ENCODE measurements at places on chromosomes 1 and 21. TPM values are rescaled to one million over a fixed set of nuclear protein-coding genes. Genes with fewer than 3 reads are reported as not detected.

DNA sequence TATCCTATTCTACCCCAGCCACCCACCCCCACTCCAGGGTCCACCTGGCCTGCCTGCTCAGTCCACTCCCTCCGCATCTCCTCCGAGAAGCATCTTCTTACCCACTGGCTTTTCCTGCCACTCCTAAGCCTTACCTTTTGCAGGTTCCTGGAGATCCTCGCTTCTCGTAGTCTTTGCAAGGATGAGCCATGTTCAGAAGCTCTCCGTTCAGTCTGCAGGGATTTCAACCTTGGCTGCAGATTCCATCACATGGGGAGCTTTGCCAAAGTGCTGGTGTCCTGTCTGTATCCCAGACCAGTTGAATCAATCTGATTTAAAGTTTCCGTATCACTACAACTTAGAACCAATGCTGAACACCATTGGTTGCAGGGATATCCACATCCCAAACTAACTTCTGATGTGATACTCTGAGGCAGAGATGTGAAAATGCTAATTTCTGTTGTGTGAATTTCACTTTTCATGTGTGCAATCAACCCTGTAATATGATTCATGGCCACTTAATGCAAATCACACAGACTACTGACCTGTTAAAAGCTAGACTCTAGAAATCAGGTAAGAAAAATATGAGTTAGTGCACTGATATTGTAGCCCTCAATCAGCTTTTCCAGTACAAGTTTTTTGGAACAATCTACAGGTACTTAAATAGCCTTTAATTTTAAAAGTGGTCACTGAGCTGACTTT, 61.9 kb downstream of the CAPN2 start:
- peak overlapping the region; percentile 47 for H3K27ac ChIP-seq
- no peaks in the 10 kb centered on the region for H3K27me3 ChIP-seq
- no peak overlapping the region for H3K4me3 ChIP-seq
- H3K36me3 ChIP-seq, result peaks cover 70% of the 10 kb centered on the region
- H3K4me1 ChIP-seq, result peaks cover 38% of the 10 kb centered on the region
- peak; percentile 37 for DNase-seq

GRCh38 chr1:87787551-87787950, 458.9 kb downstream of the LMO4 start:
- no peaks in the 10 kb centered on the region for H3K36me3 ChIP-seq
- no peaks in the 10 kb centered on the region for H3K27me3 ChIP-seq
- H3K4me1 ChIP-seq, result no peaks in the 10 kb centered on the region
- H3K27ac ChIP-seq, result no peak overlapping the region
- DNase-seq, result no peak

DNA sequence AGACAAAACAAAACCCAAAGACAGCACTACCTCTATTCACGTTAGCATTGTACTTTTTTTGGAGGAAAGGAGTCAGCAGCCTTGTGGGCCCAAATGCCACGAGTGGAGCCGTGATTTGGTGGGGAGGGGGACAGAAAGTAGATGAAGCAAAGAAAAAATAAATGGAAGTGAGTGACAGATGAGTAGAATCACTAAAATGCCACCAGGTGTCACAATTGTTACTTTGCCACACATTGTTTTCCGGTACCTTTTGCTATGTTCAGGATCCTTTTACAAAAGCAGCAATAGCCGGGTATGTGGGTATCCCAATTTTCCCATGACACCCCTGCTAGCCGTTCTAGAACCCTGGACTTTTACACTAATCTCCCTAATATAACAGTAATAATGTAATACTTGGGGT, 85.0 kb upstream of the AK4 start:
- H3K4me3 ChIP-seq, result no peak overlapping the region
- H3K27me3 ChIP-seq, result no peaks in the 10 kb centered on the region
- H3K4me1 ChIP-seq, result peaks cover 3% of the 10 kb centered on the region
- H3K36me3 ChIP-seq, result peaks cover 7% of the 10 kb centered on the region

- H3K4me3 ChIP-seq, result peak overlapping the region; percentile 80
- H3K4me1 ChIP-seq, result peaks cover 13% of the 10 kb centered on the region
- H3K36me3 ChIP-seq, result no peaks in the 10 kb centered on the region
- H3K27ac ChIP-seq, result peak overlapping the region; percentile 64
- peak; percentile 12 for DNase-seq
- no peaks in the 10 kb centered on the region for H3K27me3 ChIP-seq
These were observed 771 bp upstream of the RAD54L start for GRCh38 chr1:46246548-46247435.

DNA sequence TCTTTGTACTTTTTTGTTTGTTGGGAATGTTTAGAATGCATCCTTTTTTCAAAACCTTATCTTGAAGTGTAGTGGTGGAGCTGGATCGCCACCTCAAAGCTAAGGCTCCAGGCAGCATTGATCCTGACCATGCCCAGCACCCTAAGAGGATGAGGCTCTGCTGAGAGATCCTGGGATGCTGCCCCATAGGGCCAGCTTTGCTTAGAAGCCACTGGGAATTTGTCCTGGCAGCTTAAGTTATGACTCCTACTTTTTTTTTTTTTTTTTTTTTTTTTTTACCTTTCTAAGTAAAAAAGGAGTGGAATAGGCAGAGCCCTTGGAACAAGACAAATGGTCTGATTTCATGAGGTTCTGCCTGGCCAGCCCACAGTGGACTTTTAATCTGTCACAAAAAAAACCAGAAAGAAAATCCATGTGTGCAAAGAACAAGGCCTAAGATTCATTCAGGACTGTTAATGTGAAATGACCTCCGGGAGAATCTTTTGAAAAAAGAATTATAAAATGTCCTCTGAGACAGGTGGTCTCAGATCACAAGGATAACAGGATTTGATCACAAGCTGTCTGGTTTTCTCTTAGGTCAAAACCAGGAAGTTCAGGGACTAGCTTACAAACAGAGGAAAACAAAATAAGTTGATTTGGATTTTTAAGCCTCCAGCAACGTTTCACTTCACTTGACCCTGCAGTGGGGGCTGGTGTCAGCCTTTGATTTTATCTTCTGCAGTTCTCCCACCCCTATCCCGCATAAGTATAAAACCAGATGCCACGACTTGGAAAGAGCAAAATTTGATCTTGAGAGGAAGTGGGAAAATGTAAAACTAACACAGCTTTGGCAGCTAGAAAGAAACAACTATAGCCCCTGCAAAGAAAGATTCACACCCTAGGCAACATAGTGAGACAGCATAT, 25.9 kb upstream of the RAP1A start:
- no peak for DNase-seq
- no peaks in the 10 kb centered on the region for H3K36me3 ChIP-seq
- peak overlapping the region; percentile 74 for H3K27ac ChIP-seq
- peaks cover 5% of the 10 kb centered on the region for H3K4me1 ChIP-seq

DNA sequence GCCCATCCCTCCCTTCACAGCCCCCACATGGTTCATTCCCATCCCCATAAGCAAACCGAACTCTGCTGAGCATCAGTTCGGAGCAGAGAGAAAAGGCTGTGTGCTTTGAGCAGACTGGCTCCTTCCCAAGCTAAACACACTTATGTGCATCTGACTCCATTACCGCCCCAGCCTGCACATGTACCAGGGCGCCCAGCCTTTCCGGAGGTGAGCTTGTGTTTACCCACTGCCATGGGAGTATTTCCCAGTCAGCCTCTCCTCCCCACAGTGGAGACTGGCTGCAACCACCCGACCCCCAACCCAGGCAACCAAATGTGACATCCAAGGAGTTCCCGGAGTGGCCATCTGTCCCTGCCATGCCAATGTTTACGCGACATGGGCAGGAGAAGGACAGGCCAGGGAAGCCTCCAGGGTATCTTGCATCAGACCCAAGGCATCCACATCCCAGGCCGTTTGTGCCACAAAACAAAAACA, 9.4 kb downstream of the TIAM1 start:
- H3K4me3 ChIP-seq, result no peak overlapping the region
- H3K27me3 ChIP-seq, result no peaks in the 10 kb centered on the region
- no peaks in the 10 kb centered on the region for H3K36me3 ChIP-seq
- no peaks in the 10 kb centered on the region for H3K4me1 ChIP-seq
- DNase-seq, result no peak

DNA sequence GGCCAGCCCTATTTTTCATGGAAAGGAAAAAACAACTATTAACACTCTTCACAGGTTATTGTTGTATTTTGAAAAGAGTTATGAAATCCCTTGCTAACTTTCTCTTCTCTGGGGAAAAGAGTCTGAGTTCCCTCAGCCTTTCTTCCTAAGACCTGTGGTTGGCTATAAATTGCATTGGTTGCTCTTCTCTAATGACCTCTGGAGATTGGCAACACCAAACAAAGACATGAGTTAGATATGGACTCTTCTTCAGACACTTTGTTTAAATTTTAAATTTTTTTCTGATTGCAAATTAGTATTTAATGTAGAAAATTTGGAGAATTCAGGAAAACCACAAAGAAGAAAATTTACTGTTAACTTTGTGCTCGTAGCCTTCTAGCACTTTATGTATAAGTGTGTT, 275.7 kb downstream of the PBX1 start:
- no peaks in the 10 kb centered on the region for H3K4me1 ChIP-seq
- H3K4me3 ChIP-seq, result no peak overlapping the region
- no peak overlapping the region for H3K27ac ChIP-seq
- no peaks in the 10 kb centered on the region for H3K36me3 ChIP-seq
- H3K27me3 ChIP-seq, result no peaks in the 10 kb centered on the region

- H3K4me3 ChIP-seq, result no peak overlapping the region
- no peaks in the 10 kb centered on the region for H3K4me1 ChIP-seq
- no peaks in the 10 kb centered on the region for H3K36me3 ChIP-seq
- no peak overlapping the region for H3K27ac ChIP-seq
- H3K27me3 ChIP-seq, result peaks cover 9% of the 10 kb centered on the region
- no peak for DNase-seq
These were observed 2.3 kb upstream of the GRIK3 start for GRCh38 chr1:37036667-37037053.

DNA sequence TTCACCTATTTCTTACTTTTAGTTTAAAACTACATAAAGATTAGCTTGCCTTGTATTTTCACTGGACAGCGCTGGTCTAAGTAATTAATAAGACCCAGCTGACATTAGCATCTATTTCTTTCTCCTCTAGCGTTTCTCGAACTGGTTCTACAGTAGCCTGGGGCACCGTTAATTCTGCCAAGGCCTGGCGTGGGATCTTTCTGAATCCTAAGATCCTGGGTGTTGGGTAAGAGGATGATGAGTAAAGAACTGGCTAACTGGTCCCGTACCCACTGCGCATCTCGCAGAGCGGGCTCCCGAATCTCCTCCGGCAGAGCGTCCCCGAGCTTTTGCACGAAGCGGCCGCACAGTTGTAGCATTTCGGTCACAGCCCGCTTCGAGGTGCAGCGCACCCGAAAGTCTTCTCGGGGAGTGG, 309 bp downstream of the NSL1 start:
- H3K4me1 ChIP-seq, result no peaks in the 10 kb centered on the region
- H3K4me3 ChIP-seq, result peak overlapping the region; percentile 94
- H3K27ac ChIP-seq, result peak overlapping the region; percentile 93
- H3K36me3 ChIP-seq, result peaks cover 5% of the 10 kb centered on the region

DNA sequence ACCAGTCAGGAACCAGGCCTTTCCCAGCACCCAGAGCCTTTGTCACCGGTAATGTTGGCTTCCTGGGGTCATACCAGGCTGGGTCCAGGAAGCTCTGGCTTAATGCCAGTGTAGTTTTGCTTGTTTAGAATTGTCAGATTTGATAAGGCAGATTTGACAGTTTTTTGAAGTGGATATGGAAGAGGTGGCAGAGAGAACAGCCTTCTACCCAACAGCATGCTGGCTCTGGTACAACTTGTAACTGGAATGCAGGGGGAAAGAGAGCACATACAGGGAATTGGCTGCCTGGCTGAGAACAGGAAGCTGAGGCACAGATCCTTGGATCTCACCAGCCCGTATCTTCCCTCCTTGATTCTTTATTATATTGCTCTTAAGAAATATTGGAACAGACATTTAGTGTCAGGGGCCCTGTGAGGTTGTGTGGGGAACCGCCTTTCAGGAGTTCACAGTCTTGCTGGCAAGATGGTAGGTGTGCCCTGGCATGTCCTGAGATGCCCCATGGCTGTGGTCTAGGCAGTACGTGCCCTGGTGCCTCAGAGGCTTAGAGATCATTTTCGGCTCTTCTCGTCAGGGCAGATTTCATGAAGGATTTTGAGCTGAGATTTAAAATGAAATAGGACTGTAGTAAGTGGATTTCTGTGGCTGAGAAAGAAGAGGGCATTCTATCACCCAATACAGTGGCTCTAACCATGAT, 227.0 kb downstream of the PBX1 start:
- H3K27ac ChIP-seq, result peak overlapping the region; percentile 46
- H3K4me1 ChIP-seq, result peaks cover 49% of the 10 kb centered on the region
- no peak overlapping the region for H3K4me3 ChIP-seq
- no peak for DNase-seq
- no peaks in the 10 kb centered on the region for H3K27me3 ChIP-seq

GRCh38 chr1:85983316-85983715, 173.3 kb downstream of the COL24A1 start:
- DNase-seq, result no peak
- H3K4me1 ChIP-seq, result no peaks in the 10 kb centered on the region
- H3K27ac ChIP-seq, result no peak overlapping the region
- H3K27me3 ChIP-seq, result no peaks in the 10 kb centered on the region
- H3K36me3 ChIP-seq, result no peaks in the 10 kb centered on the region
- no peak overlapping the region for H3K4me3 ChIP-seq

GRCh38 chr1:95614197-95614596, 380.2 kb downstream of the RWDD3 start:
- no peaks in the 10 kb centered on the region for H3K4me1 ChIP-seq
- H3K27ac ChIP-seq, result no peak overlapping the region
- H3K27me3 ChIP-seq, result no peaks in the 10 kb centered on the region
- H3K4me3 ChIP-seq, result no peak overlapping the region

GRCh38 chr1:56403321-56403720, 176.0 kb downstream of the PLPP3 start:
- no peaks in the 10 kb centered on the region for H3K27me3 ChIP-seq
- no peak overlapping the region for H3K27ac ChIP-seq
- no peaks in the 10 kb centered on the region for H3K36me3 ChIP-seq
- H3K4me3 ChIP-seq, result no peak overlapping the region
- peaks cover 3% of the 10 kb centered on the region for H3K4me1 ChIP-seq

GRCh38 chr1:5743435-5744095, 248.7 kb downstream of the NPHP4 start:
- no peak overlapping the region for H3K27ac ChIP-seq
- no peaks in the 10 kb centered on the region for H3K4me1 ChIP-seq
- DNase-seq, result no peak
- H3K36me3 ChIP-seq, result no peaks in the 10 kb centered on the region

- no peaks in the 10 kb centered on the region for H3K36me3 ChIP-seq
- DNase-seq, result peak; percentile 79
- no peaks in the 10 kb centered on the region for H3K4me1 ChIP-seq
- H3K27me3 ChIP-seq, result no peaks in the 10 kb centered on the region
These were observed 16.0 kb upstream of the EPS15 start for GRCh38 chr1:51535006-51535592.

SPRR3 gene
- total RNA-seq, result 0.53 TPM

RBP7 gene
- 119 TPM for total RNA-seq

VWA5B1 gene
- total RNA-seq, result not detected

INSRR gene
- 2.9 TPM for total RNA-seq
